ENCODE measurements at places on chromosomes 13 and 19. TPM values are rescaled to one million over a fixed set of nuclear protein-coding genes. Genes with fewer than 3 reads are reported as not detected.
A peak's percentile ranks its signal among the peaks of the same experiment; 100 is the strongest.

The NKG7 gene
- total RNA-seq, result not detected

The KIRREL2 gene
- total RNA-seq, result not detected

The KASH5 gene
- not detected for total RNA-seq

The BRME1 gene
- 0.59 TPM for total RNA-seq

- no peak for DNase-seq
Observed at GRCh38 chr13:44088991-44089413, 209.3 kb downstream of the LACC1 start.

GRCh38 chr13:41764558-41764957 is 196.4 kb downstream of the VWA8 start:
- no peak for DNase-seq

- DNase-seq, result no peak
Observed at GRCh38 chr13:113001241-113002140, 32.5 kb downstream of the MCF2L start.

DNA sequence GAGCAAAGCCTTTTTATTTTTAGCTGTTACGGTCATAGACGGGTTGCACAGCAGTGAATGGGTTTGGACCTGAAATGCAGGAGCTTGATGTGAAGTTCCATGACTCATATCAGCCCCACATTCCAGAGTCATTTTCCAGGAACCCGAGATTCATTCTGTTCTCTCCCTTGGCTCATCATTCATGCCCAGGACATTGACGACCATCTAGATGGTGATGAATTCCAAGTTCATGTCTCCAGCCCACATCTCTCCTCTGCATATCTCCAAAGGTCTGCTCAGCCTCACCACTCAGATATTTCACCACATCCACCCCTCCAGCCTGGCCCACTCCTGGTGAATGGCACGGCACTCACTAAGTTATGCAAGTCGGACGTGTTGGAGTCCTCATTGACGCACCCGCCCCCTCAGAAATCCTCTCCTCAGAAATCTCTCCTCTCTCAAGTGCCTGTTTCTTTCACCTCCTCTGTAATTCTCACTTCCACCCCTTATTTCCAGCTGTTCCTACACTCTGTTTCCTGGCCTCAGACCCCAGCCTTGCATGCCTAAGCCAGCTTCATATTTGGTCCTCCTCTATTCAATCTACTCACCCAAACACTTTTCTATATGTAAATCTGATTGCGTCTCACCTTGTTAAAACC is 83.1 kb downstream of the ALOX5AP start:
- peak; percentile 93 for DNase-seq

GRCh38 chr19:29467824-29468401 is 57.9 kb upstream of the VSTM2B start:
- DNase-seq, result no peak

The LMTK3 gene
- total RNA-seq, result not detected

DNA sequence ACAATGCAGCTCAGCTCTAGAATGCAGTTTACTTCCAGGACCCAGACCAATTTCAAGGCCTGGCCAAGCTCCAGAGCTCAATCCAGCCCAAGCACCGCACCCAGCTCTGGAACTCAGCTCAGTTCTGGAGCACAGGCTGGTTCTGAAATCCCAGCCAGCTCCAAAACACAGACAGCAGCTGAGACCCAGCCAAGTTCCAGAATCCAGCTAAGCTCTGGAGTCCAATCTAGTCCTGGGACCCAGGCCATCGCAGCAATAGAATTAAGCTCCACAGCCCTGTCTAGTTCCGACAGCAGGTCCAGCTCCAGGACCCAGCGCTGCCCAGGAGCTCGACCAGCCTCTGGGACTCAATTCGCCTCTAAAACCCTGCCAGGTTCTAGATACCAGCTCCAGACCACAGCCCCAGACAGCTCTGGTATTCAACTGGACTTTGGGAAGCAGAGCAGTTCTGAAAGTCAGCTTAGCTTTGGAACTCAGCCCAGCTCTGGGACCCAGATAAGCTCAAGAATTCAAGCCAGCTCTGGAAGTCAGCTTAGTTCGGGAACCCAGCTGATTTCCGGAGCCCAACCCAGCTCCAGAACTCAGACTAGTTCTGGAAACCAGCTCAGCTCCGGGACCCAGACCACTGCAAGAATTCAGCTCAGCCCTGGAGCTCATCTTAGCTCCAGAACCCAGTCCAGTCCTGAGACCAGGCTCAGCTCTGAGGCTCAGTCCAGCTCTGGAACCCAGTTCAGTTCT is 6.8 kb downstream of the GIPC3 start:
- DNase-seq, result peak; percentile 70
